ENCODE measurements at places on chromosomes 1 and 21.
A peak's percentile ranks its signal among the peaks of the same experiment; 100 is the strongest.

GRCh38 chr1:16925635-16926490 lies 4.1 kb downstream of the CROCC start:
- DNase-seq = no peak

- DNase-seq = no peak
Observed at GRCh38 chr1:8457760-8458381, 140.0 kb downstream of the SLC45A1 start.

DNA sequence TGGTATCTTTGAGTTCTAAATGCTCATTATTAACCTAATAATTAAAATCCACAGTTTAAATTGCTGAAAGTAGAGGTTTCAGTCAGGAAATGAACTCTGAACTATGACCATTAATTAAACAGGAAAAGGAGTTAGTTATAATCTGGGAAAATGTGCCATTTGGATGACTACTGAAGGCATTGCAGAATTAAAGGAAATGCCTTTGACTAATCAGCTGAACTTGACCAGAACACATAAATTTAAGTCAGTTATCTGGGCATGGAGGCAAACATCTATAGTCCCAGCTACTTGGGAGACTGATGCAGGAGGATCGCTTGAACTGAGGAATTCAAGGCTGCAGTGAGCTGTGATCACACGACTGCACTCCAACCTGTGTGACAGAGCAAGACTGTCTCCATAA lies 31.9 kb downstream of the SLC44A5 start:
- no peak for DNase-seq

DNA sequence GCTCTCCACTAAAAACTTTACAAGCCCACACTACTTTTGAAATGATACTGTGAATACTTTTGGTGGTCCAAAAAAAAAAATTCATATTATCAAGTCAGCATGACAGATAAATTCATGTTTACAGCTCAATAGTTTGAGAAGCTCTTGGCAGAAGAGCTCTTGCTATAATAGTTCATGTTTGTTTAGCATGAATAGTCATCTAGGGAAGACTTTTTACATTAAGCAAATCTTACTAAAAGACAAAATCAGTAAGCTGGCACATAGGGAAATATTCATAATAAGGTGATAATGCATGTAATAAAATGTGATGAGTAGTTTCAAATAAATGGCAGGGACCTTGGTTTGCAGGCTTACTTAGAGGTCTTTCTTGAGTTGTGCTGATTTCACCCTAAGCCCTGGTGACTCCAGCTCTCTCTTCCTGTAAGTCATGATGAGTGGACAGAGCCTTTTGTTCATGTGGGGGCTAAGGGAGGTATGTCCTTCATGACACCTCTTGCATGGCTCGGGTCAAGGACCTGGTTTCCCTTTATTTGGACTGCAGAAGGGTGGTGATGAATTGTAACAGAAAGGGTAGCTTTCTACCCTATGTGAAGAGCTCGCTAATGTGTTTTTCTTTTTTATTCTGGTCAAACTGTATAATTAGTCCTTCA lies 166.7 kb downstream of the GABPA start:
- DNase-seq = no peak

GRCh38 chr21:46384556-46384955 lies 60.6 kb downstream of the PCNT start:
- no peak for DNase-seq

- DNase-seq = no peak
Observed at GRCh38 chr1:89607156-89607555, 25.8 kb upstream of the LRRC8C start.

DNA sequence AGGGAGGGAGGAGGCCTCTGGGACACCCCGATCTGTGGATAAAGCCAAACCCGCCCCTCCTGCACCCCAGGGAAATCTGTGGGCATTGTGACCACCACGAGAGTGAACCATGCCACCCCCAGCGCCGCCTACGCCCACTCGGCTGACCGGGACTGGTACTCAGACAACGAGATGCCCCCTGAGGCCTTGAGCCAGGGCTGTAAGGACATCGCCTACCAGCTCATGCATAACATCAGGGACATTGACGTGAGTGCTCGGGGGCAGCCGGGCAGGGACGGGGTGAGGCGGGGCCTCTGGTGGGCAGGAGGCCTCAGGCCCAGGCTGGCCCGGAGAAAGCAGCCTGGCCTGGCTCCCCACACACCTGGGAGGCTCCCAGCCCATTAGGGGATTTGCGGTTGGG lies 54.7 kb downstream of the ALPL start:
- DNase-seq = no peak

GRCh38 chr1:184036517-184036949 lies 995 bp downstream of the COLGALT2 start:
- DNase-seq = peak; percentile 15

DNA sequence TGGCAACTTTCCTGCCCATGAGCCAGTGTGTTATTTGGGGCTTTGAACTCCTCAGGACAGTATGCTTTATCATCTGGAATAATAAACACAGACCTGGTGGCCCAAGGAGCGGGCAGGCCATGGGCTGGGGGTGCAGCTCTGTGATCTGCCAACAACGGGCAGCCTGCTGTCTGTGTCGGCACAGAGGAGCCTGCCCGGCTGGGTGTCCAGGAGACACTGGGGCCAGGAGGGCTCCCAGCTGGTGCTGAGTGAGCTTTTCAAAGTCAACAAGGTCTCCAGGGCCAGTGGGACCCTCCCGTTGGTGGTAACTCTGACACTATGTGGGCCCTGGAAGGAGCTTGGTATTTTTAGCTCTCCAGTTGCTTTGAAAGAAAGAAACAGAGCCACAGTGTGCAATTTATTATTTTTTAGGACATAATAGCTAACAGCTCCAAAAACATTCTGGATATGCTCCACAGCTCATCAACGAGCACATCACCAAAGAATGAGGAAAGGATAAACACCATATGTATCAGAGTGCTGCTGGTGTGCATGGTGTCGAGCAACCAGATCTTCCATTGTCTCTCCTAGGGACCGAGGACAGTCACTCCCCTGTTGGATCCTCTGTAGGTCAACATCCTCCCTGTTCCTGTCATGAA lies 488.7 kb upstream of the USP24 start:
- DNase-seq = no peak

GRCh38 chr1:167544447-167545093 lies 9.0 kb downstream of the CREG1 start:
- no peak for DNase-seq

GRCh38 chr1:205214756-205215155 lies 3.3 kb upstream of the DSTYK start:
- DNase-seq = no peak

DNA sequence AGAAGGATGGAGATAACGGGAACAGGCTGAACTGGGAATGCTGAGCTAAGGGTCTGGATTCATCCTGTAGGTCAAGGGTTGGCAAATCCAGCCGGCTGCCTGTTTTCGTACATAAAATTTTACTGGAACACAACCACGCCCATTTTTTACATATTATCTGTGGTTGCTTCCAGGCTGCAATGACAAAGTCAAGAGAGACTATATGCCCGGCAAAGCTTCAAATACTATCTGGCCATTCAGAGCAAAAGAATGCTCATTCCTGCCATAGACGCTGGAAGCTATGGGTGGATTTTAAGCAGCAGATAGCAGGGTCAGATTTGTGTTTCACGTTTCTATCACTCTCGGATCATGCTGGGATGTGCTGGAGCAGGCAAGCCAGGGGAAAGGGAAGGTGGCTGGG lies 137.9 kb upstream of the EDN2 start:
- no peak for DNase-seq

DNA sequence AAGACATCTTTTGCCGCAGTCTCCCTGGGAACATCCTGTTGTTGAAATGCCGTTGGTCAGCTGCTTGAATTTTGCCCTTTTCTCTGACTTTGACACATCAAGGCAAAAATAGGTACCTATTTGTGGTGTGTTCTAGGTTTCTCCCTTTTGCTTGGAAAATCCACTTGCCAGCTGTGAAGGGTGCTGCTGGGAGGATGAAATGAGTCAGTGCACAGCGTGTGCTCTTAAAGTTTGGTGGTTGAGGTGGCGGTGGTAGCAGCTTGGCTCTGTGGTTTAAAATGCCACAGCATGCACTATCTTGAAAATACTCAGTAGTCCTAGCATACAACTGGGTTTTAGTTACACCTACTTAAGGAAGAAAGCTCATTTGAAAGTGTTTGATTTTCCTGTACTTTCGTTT lies 183.8 kb downstream of the DHRS3 start:
- DNase-seq = no peak

DNA sequence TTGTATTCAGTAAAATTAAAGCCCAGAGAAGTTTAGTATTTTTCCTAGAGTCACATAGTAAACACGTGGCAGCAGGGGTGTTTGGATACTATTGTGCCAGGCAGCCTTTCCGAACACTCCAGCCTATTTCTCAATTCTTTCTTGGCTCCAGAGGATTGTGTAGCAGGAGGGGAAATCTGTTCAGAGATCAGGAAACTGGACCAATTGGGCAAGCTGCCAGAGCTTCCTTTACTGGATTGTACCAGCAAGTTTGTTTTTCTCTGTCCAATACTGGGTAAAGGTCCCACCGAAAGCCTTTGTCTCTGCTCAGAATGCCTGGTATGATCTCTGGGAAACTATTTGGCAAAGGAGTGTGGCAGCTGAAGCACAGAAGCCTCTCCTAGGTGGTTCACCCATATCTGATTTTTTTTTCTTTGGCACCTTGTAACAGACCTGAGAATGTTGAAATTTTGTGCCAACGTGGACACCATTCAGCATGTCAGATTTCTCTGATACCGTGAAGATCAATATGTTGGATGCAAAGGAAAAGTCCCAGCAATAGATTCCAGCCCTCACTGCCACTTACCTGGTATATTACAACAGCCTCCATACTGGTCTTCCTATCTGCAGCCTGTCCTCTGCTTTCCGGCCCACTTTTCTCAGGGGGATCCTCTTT lies 126.2 kb downstream of the FGGY start:
- DNase-seq = peak; percentile 76

DNA sequence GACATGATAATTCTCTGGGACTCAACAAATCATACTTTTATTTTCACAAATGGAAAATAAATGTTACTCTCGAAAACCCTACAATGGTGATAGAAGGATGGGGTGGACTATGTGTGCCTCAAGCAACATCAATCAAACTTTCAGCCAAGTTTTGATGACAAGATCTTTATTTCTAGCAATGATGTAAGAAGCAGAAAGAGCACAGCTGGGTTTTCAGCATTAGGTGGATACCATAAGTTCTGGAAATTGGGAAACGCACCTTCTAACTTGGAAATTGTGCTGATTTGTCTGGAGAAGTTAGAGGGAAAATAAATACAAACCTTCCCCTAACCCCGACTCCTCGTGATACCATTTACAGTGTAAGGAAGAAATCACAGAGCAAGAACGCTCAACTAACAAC lies 320.3 kb downstream of the PAPPA2 start:
- no peak for DNase-seq

- no peak for DNase-seq
Observed at GRCh38 chr1:58619286-58620054, 42.4 kb upstream of the TACSTD2 start.

DNA sequence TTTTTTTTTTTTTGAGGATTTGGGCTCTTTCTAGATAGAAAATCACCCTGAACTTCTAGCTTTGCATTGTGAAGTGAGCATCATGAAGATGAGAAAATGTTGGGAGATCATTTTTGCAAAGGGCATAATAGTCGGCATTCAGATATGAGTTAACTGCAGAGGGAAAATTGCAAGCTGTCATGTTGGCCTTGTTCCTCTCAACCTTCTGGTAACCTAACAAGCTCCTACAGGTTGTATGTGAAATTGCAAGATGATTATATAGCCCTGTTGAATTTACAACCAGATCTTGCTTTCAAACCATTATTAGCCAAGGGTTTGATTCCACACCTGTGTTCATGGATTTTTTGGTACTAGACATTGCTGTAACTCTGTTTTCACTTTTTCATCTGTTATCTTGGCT lies 2.2 kb downstream of the ELOA start:
- DNase-seq = no peak

DNA sequence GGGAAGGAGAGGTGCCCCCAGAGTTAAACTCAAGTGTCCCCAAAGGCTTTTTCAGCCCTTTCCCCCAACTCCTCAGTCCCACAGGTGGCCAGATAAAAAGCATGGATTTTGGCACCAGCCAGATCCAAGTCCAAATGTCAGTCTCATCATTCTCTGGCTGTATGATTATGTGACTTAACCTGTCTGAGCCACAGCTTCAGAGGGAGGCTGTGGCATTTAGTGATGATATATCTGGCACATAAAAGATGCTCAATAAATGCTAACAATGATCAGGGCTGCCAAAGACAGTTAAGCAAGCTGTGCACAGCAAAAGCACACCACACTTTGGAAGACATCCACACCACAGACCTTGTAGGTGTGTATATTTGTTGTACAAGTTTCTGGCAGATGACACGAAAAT lies 5.6 kb upstream of the PADI3 start:
- DNase-seq = no peak

DNA sequence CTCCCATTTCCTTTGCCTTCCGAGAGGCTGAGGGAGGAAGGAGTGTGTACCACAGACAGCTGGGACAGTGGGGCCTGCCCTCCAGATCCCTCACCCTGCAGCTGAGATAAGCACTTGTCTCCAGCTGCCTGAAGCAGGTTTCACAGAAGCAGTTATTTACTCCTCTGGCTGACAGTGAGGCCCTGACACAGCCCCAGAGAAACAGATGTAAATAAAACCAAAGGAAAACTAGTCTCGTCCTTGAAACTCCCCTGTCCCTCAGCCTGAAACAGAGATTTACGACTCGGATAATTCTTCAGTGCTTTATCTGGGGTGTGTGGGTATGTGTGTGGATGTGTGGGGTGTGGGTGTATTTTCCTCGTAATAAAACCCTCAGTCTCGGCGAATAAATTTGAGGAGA lies 181.1 kb downstream of the IGSF21 start:
- no peak for DNase-seq

DNA sequence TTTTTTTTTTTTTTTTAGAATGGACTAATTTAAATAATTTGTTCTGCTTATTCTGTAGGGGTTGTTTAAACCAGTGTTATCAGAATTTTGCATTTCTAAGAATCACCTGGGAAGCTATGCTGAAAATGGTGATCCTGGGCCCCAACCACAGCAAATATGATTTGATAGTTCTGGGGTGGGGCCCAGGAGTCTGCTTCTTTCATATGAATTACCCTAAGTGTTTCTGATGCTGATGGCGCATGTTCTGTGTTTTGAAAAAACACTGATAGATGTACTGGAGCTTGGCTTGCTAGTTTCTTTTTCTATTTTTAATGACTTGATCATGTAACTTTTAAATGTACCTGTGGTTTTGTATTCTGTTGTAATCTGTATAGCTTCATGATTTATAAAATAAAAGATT lies 89.3 kb downstream of the CDC14A start:
- no peak for DNase-seq

GRCh38 chr1:2239384-2239985 lies 11.4 kb downstream of the SKI start:
- no peak for DNase-seq

- DNase-seq = no peak
Observed at GRCh38 chr1:165344736-165345135, 11.8 kb downstream of the LMX1A start.

- DNase-seq = peak; percentile 89
Observed at GRCh38 chr1:161305867-161306519, 3.8 kb downstream of the MPZ start.

DNA sequence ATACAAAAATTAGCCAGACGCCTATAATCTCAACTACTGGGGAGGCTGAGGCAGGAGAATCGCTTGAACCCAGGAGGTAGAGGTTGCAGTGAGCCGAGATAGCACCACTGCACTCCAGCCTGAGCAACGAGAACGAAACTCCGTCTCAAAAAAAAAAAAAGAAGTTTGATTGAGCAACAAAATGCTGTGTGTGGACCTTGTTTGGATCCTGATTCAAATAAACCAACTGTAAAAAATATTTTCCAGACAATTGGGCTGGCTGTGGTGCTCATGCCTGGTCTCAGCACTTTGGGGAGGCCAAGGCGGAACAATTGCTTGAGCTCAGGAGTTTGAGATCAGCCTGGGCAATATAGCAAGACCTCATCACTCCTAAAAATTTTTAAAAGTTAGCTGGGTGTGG lies 16.8 kb downstream of the PTAFR start:
- no peak for DNase-seq

GRCh38 chr1:77202751-77203150 lies 16.5 kb downstream of the PIGK start:
- DNase-seq = no peak
